Activated naive CD8-positive, alpha-beta T cell treated with anti-CD3 and anti-CD28 coated beads, Interleukin-2, amount 10 ng/mL, durations not matched to agents 7 days and 5 days (primary cell): ENCODE measurements at places on chromosomes 1 and 21. TPM values are rescaled to one million over a fixed set of nuclear protein-coding genes. Genes with fewer than 3 reads are reported as not detected.
A peak's percentile ranks its signal among the peaks of the same experiment; 100 is the strongest.

Gene WNT3A
- total RNA-seq, result not detected

- no peak overlapping the region for H3K4me3 ChIP-seq
- no peak for DNase-seq
- H3K27me3 ChIP-seq, result peaks cover 24% of the 10 kb centered on the region
- H3K36me3 ChIP-seq, result peaks cover 5% of the 10 kb centered on the region
- H3K4me1 ChIP-seq, result no peaks in the 10 kb centered on the region
- H3K27ac ChIP-seq, result no peak overlapping the region
Observed at GRCh38 chr1:119703666-119704450, 7.9 kb upstream of the PHGDH start.

Gene SOX13
- 4.0 TPM for total RNA-seq

Gene ZNF695
- 0.36 TPM for total RNA-seq

GRCh38 chr1:36920371-36920770, 113.9 kb downstream of the GRIK3 start:
- H3K36me3 ChIP-seq, result no peaks in the 10 kb centered on the region
- no peak overlapping the region for H3K27ac ChIP-seq
- H3K4me1 ChIP-seq, result no peaks in the 10 kb centered on the region
- no peak overlapping the region for H3K4me3 ChIP-seq
- DNase-seq, result no peak

- H3K36me3 ChIP-seq, result peaks cover 3% of the 10 kb centered on the region
- H3K4me1 ChIP-seq, result peaks cover 30% of the 10 kb centered on the region
- H3K4me3 ChIP-seq, result no peak overlapping the region
- H3K27ac ChIP-seq, result no peak overlapping the region
Observed at GRCh38 chr1:31843506-31843905, 27.7 kb upstream of the SPOCD1 start.

DNA sequence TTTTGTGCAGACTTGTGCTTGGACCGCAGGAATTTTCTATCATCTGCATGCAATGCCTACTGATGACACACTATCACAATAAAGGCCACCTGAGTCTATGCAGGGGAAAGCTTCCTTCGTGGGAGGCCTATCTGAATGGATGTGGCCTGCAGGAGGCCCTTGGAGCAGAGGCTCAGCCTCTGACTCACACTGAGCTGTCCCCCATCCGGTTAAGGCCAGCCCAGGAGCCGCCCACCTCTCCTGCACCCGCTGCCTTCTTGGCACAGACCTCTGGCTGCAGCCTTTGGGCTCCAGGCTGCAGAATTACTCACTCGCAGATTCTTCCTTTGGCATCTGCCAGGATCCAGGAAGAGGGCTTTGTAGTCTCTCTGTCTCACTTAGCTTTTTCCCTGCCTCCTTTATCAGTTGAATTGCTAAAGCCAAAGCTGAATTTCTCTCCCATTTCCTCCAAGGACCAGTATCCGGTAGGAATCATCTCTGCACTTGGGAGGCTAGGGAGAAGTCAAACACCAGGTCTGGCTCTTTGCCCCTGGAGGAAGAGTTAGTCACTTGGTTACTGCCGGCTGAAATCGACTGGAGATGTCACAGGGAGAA, 65.1 kb upstream of the JUN start:
- H3K27me3 ChIP-seq, result no peaks in the 10 kb centered on the region
- H3K36me3 ChIP-seq, result no peaks in the 10 kb centered on the region
- no peak overlapping the region for H3K27ac ChIP-seq
- no peak for DNase-seq
- no peak overlapping the region for H3K4me3 ChIP-seq

DNA sequence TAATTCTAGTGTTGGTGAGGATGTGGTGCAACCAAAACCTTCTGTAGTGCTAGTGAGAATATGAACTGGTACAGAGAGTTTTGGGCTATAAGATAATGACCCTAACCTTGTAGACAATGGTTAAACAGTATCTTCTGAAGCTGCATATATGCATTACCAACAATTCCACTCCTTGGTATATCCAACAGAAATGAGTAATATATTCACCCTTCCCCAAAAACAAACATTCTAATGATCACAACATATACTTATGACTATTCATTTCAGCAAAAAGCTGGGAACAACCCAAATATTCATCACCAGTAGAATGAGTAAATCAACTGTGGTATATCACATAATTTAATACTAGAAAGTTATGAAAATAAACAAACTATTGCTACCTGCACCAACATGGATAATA, 39.6 kb upstream of the DPYD start:
- H3K27me3 ChIP-seq, result peaks cover 12% of the 10 kb centered on the region
- H3K4me3 ChIP-seq, result no peak overlapping the region
- H3K27ac ChIP-seq, result no peak overlapping the region
- H3K36me3 ChIP-seq, result no peaks in the 10 kb centered on the region
- no peaks in the 10 kb centered on the region for H3K4me1 ChIP-seq
- no peak for DNase-seq

Gene ARMH1
- 105 TPM for total RNA-seq

DNA sequence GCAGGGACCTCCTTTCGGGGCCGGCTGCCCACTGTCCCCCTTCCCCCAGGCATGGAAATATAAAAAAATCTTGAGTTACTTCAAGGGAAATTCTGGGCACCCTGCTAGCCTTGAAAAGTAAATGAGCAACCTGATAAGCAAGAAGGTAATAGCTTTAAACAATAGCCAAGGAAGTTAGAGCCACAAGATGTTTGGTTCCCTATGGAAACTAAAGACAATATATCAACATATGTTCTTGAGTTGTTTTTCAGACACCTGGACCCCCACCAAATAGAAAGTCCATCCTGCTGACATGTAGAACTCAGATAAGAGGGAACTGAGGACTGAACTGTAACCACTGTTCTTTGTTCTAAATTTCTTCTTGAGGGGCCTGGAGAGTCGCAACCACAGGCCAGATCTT, 19.3 kb upstream of the SLC35A3 start:
- no peaks in the 10 kb centered on the region for H3K36me3 ChIP-seq
- H3K27me3 ChIP-seq, result no peaks in the 10 kb centered on the region
- H3K27ac ChIP-seq, result no peak overlapping the region
- no peak overlapping the region for H3K4me3 ChIP-seq
- no peak for DNase-seq

Gene KLHDC9
- total RNA-seq, result 1.2 TPM

Gene NBPF6
- not detected for total RNA-seq

DNA sequence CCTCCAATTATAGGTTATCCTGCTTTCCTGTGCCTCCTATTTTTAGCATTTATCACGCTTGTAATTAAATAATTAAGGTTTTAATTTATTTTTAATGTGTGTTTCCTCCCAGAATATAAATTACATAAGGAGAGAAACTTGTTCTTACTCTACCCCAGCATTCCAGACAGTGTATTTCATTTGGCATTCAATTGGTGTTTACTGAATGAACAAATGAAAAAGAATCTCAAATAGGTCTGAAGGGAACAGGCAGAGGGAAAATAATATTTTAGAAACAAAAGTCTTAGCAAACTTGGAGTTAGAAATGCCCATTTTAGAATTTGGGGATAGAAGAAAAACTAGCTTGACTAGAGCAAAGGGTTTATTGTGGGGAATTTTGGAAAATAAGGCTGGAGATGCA, 9.9 kb upstream of the RSRP1 start:
- DNase-seq, result no peak
- no peaks in the 10 kb centered on the region for H3K36me3 ChIP-seq
- H3K4me3 ChIP-seq, result no peak overlapping the region

Gene PDZK1IP1
- not detected for total RNA-seq

Gene PDC
- total RNA-seq, result not detected

Gene MPZ
- total RNA-seq, result 9.5 TPM

- peaks cover 4% of the 10 kb centered on the region for H3K36me3 ChIP-seq
- H3K4me1 ChIP-seq, result peaks cover 2% of the 10 kb centered on the region
- no peak overlapping the region for H3K27ac ChIP-seq
- H3K4me3 ChIP-seq, result no peak overlapping the region
Observed at GRCh38 chr21:46213620-46214286, 14.8 kb downstream of the LSS start.

DNA sequence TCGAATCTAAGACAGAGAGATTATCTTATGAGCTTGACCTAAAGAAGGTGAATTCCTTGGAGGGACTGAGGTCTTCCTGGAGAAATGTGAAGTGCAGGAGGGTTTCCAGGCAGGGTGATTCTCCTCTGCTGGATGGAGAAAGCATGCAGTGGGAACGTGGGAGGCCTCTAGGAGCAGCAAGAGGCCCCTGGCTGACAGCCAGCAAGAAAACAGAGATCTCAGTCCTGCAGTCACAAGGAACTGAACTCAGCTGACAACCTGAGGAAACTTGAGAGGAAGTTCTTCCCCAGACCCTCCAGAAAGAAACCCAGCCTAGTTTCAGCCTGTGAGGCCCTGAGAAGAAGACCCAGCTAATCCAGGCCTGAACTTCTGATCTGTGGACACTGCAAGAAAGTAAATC, 345.9 kb downstream of the FAM72C start:
- H3K4me3 ChIP-seq, result no peak overlapping the region
- no peak overlapping the region for H3K27ac ChIP-seq
- no peaks in the 10 kb centered on the region for H3K4me1 ChIP-seq
- H3K27me3 ChIP-seq, result no peaks in the 10 kb centered on the region

Gene NBPF10
- total RNA-seq, result 1.6 TPM

DNA sequence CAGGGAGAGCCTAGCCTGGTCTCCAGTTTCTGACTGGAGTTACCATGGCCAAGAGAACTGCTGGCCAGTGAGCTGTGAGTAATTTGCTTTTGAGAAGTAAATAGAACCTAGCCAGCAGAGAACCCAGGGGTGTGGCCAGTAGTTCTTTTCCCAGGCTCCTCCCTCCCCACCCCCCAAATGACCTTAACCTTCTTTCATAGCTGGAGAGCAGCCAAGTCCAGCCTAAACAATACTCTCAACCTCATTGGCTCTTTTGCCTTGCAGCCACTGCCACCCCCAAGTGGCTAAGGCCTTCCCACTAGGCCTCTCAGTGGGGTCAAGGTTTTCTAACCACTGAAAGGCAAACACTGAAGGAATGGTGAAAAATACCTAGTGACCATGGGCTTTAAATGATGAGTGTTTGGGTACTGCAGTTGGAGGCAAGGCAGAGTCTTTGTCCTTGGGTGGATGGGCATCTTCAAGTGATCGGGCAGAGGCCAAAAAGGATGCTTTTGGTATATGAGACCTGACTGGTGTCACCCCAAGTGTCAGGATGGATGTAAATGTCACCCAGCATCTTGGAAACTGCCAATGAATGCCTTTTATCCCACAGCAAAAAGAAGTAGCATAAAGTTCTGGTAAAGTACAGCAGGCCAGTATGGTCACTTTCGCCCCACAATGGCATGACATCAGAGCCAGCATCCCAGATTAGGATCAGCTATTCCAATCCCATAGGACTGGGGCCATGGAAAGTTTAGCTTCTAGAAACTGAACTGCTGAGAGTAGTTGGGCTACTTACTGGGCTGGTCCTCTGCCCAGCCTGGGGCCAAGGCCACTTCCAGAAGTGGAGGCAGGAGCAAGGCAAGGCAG, 3.5 kb upstream of the PIGV start:
- H3K27me3 ChIP-seq, result no peaks in the 10 kb centered on the region
- H3K4me3 ChIP-seq, result no peak overlapping the region
- peaks cover 53% of the 10 kb centered on the region for H3K4me1 ChIP-seq
- peaks cover 37% of the 10 kb centered on the region for H3K36me3 ChIP-seq
- DNase-seq, result no peak

- DNase-seq, result no peak
- peaks cover 2% of the 10 kb centered on the region for H3K4me1 ChIP-seq
- no peaks in the 10 kb centered on the region for H3K36me3 ChIP-seq
- H3K4me3 ChIP-seq, result no peak overlapping the region
- H3K27ac ChIP-seq, result no peak overlapping the region
- no peaks in the 10 kb centered on the region for H3K27me3 ChIP-seq
Observed at GRCh38 chr1:11307852-11308251, 34.9 kb downstream of the UBIAD1 start.

- no peak overlapping the region for H3K27ac ChIP-seq
- DNase-seq, result no peak
- no peak overlapping the region for H3K4me3 ChIP-seq
- H3K27me3 ChIP-seq, result no peaks in the 10 kb centered on the region
- H3K4me1 ChIP-seq, result peaks cover 7% of the 10 kb centered on the region
- peaks cover 12% of the 10 kb centered on the region for H3K36me3 ChIP-seq
Observed at GRCh38 chr1:174000371-174000770, 21.8 kb downstream of the RC3H1 start.

Gene ZNF683
- 9.3 TPM for total RNA-seq

DNA sequence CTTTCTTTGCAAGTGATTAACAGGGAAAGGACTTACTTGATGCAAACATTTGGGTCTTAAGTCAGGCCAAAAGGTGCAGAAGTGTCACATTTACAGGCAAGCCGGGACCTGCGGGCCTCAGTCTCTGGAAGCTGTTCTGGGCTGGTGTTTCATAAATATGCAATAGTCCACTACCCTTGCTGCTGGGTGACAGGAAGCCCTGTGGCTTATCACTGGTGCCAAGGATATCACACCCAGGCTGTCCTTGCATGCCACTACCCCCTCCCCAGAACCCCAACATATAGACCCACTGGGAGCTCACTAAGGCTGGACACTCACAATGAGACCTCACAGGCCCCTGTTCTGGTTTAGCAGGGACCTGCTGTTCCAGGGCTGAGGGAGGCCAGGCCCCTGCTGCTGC, 3.4 kb upstream of the LEFTY2 start:
- H3K36me3 ChIP-seq, result no peaks in the 10 kb centered on the region
- peaks cover 4% of the 10 kb centered on the region for H3K27me3 ChIP-seq
- no peak for DNase-seq
- H3K27ac ChIP-seq, result peak overlapping the region; percentile 91
- H3K4me1 ChIP-seq, result peaks cover 18% of the 10 kb centered on the region
- no peak overlapping the region for H3K4me3 ChIP-seq

Gene CFHR5
- total RNA-seq, result not detected

Gene PRKAA2
- total RNA-seq, result not detected

Gene LEPR
- 1.9 TPM for total RNA-seq

GRCh38 chr1:179262183-179262582, 31.4 kb upstream of the SOAT1 start:
- no peaks in the 10 kb centered on the region for H3K4me1 ChIP-seq
- H3K27ac ChIP-seq, result no peak overlapping the region
- no peak overlapping the region for H3K4me3 ChIP-seq
- no peaks in the 10 kb centered on the region for H3K36me3 ChIP-seq
- H3K27me3 ChIP-seq, result no peaks in the 10 kb centered on the region
- DNase-seq, result no peak

Gene F5
- 1.3 TPM for total RNA-seq

- H3K36me3 ChIP-seq, result no peaks in the 10 kb centered on the region
- H3K27ac ChIP-seq, result no peak overlapping the region
- no peaks in the 10 kb centered on the region for H3K27me3 ChIP-seq
- H3K4me3 ChIP-seq, result no peak overlapping the region
- DNase-seq, result no peak
- no peaks in the 10 kb centered on the region for H3K4me1 ChIP-seq
Observed at GRCh38 chr21:22277341-22277740, 1279.1 kb downstream of the NCAM2 start.

GRCh38 chr1:234322979-234323378, 50.3 kb upstream of the COA6 start:
- peaks cover 40% of the 10 kb centered on the region for H3K36me3 ChIP-seq
- peaks cover 29% of the 10 kb centered on the region for H3K4me1 ChIP-seq
- no peak for DNase-seq
